ENCODE measurements at places on chromosomes 13 and 19.

DNA sequence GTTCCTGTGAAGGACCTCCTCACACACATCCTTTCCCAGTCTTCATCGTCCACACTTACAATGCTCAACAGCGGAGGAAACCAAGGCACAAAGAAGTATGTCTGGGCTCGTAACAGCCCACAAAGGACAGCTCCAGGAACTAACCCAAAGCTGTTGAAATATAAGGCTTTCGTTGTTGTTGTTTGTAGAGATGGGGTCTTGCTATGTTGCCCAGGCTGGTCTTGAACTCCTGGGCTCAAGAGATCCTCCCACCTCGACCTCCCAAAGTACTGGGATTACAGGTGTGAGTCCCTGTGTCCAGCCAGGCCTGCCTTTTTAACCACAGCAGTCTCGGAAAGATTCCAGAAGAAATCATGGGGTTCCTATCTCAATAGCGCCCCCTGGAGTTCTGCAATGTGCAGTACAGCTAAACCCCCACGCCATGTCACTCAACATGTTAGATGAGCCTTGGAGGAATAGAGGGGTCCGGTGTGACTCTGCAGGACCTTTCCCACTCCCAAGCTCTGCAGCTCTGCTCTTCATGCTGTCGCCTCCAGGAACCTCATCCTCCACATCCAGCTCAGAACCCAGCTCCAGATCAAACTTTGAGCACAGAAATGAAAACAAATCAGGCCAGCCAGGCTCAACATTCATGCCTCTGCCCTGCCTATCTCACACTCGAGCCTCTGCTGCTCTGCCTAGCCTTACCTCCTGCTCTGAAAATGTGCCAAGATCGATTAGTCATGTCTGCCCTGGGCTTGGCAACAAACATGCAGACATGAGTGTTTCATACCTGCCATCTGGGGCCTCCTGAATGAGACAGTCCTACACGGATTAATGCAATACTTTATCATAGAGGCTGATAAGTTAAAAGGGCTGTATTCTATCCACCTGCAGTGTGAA lies 7.5 kb downstream of the PLA2G4C start:
- DNase-seq: peak; percentile 35

- DNase-seq: no peak
Measured at GRCh38 chr19:10294368-10294697, 4.6 kb downstream of the ICAM5 start.

DNA sequence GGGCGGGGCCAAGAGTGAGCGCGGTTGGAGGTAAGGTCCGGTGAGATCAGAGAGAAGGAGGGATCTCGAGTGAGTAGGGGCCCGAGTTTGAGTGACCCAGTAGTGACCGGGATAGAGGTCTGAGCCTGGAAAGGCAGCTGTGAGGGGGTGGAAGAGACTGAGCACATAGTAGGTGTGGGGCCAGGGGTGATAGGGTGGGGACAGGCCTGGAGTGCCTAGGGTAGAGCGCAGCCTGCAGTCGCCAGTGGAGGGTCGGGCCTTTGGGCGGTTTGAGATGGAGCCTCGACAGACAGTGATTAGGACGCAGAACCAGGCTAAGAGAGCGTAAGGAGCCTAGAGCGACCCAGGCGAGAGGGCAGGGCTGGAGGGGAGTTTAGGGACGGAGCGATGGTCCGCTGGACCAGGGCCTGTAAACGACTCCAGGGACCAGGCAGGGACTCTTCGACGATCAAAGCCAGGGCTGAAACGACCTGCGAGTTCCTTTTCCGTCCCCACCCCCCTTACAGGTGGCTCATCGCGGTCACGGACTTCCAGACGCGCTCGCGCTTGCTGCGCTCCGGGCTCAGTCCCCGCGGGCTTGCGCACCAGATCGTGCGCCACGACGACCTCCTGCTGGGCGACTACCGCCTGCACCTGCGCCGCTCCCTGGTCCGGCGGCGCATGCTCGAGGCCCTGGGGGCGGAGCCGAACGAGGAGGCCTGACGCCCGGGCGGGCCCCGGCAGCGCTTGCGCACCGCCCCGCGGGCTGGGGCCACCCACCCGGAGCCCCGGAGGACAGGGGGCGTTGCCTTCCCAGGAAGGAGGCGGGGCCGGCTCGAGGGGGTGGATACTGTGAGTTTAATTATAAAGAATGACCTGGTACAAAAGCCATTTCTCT lies 9.4 kb downstream of the C19orf81 start:
- DNase-seq: peak; percentile 25

- no peak for DNase-seq
Measured at GRCh38 chr13:69928262-69928661, 179.4 kb upstream of the ATXN8OS start.

DNA sequence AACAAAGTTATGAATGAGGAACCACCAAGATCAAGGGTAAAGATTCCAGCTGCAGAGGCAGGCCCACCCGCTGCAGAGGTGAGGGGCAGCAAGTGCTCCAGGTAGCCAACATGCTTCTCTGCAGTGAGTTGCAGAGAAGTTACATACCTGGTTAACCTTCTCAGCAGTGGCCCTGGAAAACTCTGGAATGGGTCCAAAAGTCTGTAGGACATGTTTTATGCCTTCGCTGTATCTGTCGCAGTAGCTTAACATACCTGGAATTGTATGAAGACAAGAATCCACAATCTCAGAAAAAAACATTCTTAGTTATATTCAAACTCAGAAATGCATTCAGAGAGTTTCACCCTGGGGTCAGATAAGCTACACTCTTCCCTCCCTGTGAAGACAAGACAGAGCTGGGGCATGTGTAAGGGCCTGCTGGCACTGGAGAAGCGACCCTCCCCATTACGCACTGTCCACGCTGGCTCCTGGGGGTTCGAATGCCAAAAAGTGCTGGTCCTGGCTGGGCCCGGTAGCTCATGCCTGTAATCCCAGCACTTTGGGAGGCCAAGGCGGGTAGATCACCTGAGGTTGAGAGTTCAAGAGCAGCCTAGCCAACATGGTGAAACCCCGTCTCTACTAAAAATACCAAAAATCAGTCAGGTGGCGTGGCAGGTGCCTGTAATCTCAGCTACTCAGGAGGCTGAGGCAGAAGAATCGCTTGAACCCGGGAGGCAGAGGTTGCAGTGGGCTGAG lies 121.0 kb downstream of the CRYL1 start:
- DNase-seq: no peak

DNA sequence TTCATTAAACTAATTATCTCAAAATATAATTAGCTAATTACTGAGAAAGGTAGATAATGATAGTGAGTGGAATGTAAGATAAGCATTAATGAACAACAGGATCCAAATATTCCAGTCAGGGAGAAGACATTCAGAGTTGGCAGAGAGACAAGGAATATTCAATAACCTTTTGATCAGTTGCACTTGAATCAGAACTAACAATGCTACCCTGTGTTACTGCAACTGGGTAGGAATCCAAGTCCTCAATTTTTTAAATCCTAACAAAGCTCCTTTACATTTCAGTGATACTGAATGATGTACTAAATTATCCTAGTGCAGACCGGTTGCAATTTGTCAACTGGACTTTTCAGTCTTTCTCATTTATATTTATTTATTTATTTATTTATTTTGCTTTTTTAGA lies 107.1 kb upstream of the MIR17HG start:
- DNase-seq: no peak

GRCh38 chr19:51327066-51328001 lies 14.6 kb downstream of the VSIG10L start:
- peak; percentile 26 for DNase-seq

GRCh38 chr19:6540918-6541689 lies 10.3 kb downstream of the TNFSF9 start:
- DNase-seq: no peak

DNA sequence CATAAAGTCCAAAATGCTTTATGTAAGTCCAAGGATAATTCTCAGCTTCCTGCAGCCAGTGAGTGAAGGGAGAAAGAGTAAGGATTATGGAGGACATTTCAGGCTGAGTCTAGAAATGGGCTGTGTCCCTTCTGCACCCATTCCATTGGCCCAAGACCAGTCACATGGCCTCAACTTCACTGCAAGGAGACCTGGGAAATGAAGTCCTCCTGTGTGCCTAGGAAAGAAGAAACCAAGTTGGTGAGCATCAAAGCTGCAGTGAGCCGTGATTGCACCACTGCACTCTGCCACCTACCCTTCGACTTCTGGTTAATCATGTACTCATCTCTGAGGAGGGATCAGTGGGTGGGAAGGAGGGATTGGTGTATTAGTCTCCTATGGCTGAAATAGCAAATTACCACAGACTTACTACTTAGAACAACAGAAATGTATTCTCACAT lies 3.6 kb upstream of the CD37 start:
- DNase-seq: peak; percentile 58

GRCh38 chr13:108993346-108993745 lies 363.9 kb downstream of the MYO16 start:
- no peak for DNase-seq

- no peak for DNase-seq
Measured at GRCh38 chr13:113729187-113730019, 29.6 kb upstream of the TMEM255B start.

- DNase-seq: no peak
Measured at GRCh38 chr13:55887561-55887960, 1253.2 kb upstream of the PRR20A start.

GRCh38 chr19:20162821-20163220 lies 4.2 kb upstream of the ZNF486 start:
- no peak for DNase-seq

DNA sequence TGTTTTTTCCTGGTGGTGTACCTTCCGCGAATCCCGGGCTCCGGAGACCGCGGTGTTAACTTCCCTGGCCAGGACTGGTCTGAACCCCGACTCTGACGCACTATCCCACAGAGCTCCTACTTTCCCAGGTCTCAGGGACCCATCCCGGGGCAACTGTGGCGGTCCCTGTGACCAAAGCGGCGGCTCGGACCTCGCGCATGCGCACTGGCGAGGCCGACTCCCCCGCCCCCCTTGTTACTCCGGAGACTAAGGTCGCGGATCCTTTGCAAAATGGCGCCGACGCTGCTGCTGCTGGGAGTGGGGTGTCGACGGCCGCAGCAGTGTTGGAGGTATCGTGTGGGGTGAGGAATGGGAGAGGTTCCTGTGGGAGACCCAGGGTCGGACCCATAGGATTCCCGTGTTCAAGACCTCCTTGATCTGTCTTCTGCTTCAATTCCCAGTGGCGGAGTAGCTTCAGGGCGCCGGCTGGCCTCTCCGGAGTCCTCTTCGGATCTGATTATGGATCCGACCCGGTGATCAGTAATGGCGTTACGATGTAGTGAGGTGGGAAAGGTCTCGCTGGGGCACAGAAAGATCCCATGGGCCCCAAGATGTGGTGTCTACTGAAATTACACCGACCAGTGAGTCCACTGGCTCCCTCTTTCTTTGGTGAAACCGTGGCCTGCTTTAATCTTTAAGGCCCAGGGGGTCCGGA lies 66.6 kb upstream of the ZNF527 start:
- no peak for DNase-seq

GRCh38 chr13:28582225-28582891 lies 76.6 kb upstream of the POMP start:
- DNase-seq: no peak

DNA sequence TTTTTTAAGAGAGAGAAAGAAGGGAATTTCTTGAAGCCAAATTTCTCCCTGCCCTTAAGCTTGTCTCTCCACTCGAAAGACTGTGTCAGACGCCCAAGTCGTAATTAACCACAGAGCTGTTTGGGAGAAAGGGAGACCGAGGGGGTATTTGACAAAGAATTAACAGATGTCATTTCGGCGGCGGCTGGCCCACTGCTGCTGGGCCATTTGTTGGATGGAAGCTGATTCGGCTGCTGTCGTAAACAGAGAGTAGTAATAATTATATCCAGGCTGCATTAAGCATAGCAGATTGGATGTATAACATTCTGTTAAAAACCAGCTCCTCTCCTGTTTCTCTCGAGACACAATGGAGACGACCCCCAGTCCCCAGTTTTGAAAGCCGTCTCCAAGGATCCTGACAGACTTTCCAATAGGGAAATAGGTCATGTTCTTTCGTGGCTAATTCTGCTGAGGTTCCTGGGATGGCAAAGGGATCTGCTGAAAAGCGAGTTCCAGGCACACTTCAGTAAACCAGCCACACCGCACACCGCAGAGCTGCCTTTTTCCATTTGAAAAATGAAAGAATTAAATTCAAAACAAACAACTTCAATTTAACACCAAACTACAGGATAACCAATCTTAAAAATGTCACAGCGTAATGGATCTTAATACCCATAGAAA lies 71.5 kb downstream of the KCTD15 start:
- DNase-seq: no peak

DNA sequence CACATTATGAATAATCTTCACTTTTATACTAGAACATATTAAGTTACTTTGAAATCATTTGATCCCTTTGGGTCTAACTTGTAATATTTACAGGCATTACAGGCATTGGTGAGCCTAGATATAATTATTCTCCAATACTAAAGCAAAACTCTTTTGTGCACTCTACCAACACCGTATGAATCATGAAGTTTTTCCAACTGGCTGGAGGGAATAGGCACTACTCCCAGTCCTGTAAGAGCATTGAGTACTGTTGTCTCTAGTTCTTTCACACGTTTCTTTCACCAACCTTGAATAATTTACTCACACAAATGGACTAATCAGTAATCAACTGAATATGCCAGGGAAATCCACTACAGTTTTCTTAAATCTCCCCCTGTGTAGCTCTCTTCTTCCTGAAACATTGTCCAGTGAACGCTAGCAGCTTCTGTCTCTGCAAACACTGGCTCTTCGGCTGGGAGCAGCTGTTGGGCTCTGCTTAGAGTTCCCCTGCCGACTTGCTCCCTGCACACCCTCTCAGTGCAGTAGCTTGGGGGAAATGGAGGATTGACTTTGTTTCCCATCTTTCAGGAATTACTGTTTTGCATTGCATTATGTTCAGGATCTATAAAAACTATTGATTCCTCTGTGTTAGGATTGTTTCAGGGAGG lies 476.7 kb downstream of the RFC3 start:
- no peak for DNase-seq

GRCh38 chr19:46861691-46862502 lies 1.1 kb downstream of the ARHGAP35 start:
- DNase-seq: no peak

- DNase-seq: no peak
Measured at GRCh38 chr13:31638577-31638976, 100.7 kb upstream of the RXFP2 start.

- DNase-seq: no peak
Measured at GRCh38 chr13:71437704-71438103, 429.3 kb downstream of the DACH1 start.

DNA sequence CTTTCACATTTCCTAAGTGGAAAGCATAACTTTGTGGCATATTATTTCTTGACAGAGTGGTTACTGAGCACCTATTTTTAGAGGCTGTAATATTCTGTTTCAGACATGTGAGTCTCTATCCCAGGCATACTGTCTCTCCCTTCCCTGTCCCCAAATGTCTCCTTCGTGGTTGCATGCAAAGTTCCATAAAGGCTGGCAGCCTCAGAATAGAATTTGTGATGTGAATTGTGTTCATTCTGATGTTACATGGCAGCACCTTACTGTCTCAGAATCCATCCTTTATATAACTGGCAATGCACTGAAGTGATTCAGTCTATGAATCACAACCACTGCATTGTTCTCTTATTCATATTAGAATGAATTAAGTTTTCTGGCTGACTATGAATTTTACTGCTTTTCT lies 89.0 kb upstream of the SLC7A1 start:
- no peak for DNase-seq
